ENCODE measurements at places on chromosomes 4 and X.

DNA sequence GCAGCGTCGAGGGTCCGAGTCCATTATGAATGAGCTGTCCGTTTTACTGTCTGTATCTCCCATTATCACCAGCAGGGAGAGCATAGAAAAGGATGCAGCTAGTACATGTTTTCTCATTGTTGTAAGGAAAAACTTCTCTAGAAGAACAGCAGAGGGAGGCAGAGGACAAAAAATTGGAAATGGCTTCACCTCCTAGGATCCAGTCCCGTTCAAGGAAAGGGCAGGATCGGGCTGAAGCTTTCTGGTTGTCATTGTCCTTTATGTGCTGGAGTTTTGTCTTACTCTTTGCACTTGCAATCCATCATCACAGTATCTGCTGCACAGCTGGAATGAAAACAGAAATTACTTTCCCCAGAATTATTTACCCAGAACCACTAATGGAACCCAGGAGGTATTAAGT, 14.7 kb downstream of the NDP start:
- DNase-seq, result no peak

DNA sequence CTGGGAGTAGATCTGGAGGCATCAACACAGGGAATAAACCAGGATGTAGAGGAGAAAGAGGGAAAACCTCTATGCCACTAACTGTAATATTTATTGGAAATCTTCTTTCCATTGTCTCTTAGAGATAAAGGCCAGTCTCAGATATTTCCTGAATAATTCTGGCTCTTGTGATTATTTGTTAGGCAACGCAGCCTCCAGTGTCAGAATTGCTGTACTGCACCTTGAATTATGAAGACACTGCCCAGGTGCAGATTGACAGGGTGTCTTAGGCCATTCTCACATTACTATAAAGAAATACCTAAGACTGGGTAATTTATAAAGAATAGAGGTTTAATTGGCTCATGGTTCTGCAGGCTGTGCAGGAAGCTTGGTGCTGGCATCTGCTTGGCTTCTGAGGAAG, 100.7 kb upstream of the ZDHHC15 start:
- DNase-seq, result no peak

DNA sequence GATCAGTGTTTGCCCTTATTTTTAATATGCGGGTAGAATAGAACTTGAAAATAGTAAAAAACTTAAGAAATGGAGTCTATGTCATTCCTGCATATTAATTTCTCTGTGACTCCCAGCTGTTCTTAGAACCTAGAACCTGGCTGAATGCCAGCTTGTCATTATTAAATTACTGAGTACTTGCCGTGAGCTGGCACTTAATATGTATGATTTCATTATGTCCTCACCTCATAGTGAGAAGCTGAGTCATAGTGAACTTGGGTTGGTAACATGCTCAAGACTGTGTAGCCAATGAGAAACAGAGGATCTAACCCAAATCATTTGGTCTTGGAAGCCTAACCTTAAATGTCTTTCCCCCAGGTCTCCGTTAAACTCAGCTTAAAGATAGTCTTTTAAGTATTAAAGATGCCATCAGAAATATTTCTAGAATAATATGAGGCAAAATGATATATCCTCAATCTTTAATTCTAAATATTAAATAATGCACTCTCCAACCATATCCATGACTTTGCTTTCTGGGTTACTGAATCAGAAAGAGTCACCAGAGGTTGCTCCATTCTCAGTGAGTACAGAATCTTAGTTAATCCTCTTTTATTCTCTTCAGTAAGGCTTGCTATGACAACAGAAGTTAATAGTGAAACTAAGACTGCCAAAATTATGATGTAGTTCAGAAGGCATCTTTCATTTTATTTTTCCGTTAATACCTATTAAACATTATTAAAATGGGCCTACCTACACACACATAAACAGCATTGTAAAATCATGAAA, 58.6 kb upstream of the TLL1 start:
- DNase-seq, result no peak

GRCh38 chr4:169998981-169999380, 27.2 kb downstream of the MFAP3L start:
- DNase-seq, result no peak

DNA sequence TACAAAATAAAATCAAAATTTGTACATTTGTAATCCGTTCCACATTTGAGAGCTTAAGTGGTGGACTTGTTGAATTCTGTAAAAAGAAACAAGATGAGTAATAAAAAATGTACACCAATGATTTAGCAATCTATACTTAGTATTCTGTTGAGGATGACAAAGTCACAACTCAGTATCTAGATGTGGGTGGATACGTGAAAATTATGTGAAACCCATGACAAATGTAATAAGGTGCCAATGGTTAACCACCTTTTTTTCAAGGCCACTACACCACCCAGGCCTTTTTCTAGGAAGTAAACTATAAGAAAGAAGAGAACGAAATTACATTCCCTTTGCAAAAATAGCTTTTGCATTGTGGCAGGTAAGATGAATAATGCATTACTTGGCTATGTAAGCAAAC, 77.0 kb downstream of the ATP8A1 start:
- DNase-seq, result no peak

DNA sequence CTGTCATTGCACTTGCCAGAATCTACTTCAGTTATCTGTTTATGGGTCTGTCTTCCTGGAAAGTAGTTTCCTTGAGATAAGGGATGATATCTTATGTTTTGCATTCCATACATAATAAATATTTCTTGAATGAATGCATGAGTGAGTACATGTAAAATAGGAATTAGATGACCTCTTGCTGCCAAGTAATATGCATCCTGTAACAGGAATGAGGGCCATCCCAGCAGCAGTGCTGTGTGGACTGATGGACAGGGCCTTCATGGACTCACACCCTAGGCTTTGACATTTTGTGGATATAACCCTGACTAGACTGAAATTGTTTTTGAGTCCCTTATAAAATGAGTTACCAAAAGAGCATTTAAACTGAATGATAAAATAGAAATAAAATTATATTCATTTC, 77.2 kb upstream of the NEIL3 start:
- DNase-seq, result no peak

Measured in stimulated activated CD8-positive, alpha-beta memory T cell treated with anti-CD3 and anti-CD28 coated beads, Interleukin-4, amount 100 ng/mL, for 48 hours (primary cell).